ENCODE measurements at places on chromosomes 3 and 15.

DNA sequence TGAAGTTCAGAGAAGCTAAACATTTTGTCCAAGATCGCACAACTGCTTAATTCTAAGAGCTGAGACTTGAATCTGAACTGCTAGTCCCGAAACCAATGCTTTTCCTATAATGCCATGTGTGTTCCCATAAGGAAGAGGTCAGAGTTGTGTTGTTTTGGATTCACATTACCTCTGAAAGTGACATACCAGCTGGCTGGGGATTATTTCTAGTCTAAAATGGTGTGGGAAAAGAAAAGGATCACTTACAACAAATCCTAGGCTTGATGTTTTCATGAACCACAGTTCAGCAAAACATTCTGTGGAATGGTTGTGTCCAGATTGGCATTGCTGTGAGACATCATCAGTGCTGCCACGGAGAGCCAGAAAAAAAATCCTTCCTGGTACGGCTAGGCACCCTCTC is 35.0 kb upstream of the LRRC3B start:
- H3K36me3 ChIP-seq: no peaks in the 10 kb centered on the region
- H3K4me3 ChIP-seq: no peak overlapping the region
- H3K27ac ChIP-seq: no peak overlapping the region
- DNase-seq: no peak

GRCh38 chr15:74592222-74592621 is 23.4 kb upstream of the CLK3 start:
- peaks cover 67% of the 10 kb centered on the region for H3K36me3 ChIP-seq
- H3K27ac ChIP-seq: no peak overlapping the region
- DNase-seq: no peak
- H3K4me3 ChIP-seq: no peak overlapping the region
- no peaks in the 10 kb centered on the region for H3K27me3 ChIP-seq

GRCh38 chr3:45582430-45582829 is 12.1 kb upstream of the LIMD1 start:
- no peak for DNase-seq
- H3K4me3 ChIP-seq: no peak overlapping the region

GRCh38 chr15:85762756-85763127 is 32.0 kb downstream of the KLHL25 start:
- H3K27ac ChIP-seq: no peak overlapping the region
- no peaks in the 10 kb centered on the region for H3K27me3 ChIP-seq
- DNase-seq: no peak
- H3K4me3 ChIP-seq: no peak overlapping the region
- peaks cover 34% of the 10 kb centered on the region for H3K4me1 ChIP-seq
- H3K36me3 ChIP-seq: peaks cover 11% of the 10 kb centered on the region

- H3K27ac ChIP-seq: peak overlapping the region; percentile 79
- no peak overlapping the region for H3K4me3 ChIP-seq
- no peaks in the 10 kb centered on the region for H3K36me3 ChIP-seq
- peak; percentile 88 for DNase-seq
Measured at GRCh38 chr15:40274350-40275274, 8.3 kb downstream of the ANKRD63 start.

GRCh38 chr3:187745201-187746058 is at the start of gene BCL6:
TSS of gene BCL6 (minus strand) at chr3:187745468. CDS start at chr3:187733693, 11,775 bp downstream.
- no peaks in the 10 kb centered on the region for H3K36me3 ChIP-seq
- peak; percentile 84 for DNase-seq
- peak within 1 kb of the TSS; percentile 100 for H3K27ac ChIP-seq
- peaks cover 17% of the 10 kb centered on the region for H3K27me3 ChIP-seq
- peaks cover 61% of the 10 kb centered on the region for H3K4me1 ChIP-seq

DNA sequence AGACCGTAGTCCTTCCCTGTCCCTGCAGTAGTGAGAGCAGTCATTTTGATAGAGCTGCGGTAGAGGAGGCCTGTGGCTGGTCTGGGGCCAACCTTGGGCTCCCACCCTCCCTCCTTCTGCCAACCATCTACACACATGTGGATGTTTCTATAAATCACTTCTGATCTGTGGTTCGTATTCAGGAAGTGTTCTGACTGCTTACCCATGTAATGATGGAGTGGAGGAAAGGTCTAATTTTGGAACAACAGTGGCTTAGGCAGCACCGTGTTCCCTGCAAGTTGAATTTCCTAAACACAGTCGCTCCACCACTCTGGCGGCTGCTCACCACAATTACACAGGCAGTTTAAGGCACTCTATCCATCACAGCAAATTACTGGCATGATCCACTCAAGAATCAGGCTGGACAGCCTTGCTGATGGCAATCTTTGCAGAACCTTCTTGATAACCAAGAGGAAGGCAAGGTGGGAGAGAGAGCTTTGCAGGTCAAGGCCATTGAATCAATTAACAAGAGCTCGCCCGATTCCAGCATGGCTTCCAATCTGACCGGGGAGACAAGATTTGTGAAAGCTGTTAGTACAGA is 104.7 kb upstream of the VEPH1 start:
- DNase-seq: no peak
- no peaks in the 10 kb centered on the region for H3K36me3 ChIP-seq
- no peaks in the 10 kb centered on the region for H3K27me3 ChIP-seq
- no peak overlapping the region for H3K4me3 ChIP-seq

- H3K36me3 ChIP-seq: no peaks in the 10 kb centered on the region
- peak overlapping the region; percentile 92 for H3K27ac ChIP-seq
- no peaks in the 10 kb centered on the region for H3K27me3 ChIP-seq
- DNase-seq: no peak
Measured at GRCh38 chr3:9184461-9184835, 65.0 kb downstream of the SRGAP3 start.

Measured in WTC11 (cell line).